OCI-LY7 (cell line): ENCODE measurements at places on chromosomes 6 and 20. TPM values are rescaled to one million over a fixed set of nuclear protein-coding genes. Genes with fewer than 3 reads are reported as not detected.

PRPF6 gene
- total RNA-seq, result 70.4 and 73.7 TPM in 2 replicates

UBE2C gene
- total RNA-seq, result 222 and 255 TPM in 2 replicates

DNA sequence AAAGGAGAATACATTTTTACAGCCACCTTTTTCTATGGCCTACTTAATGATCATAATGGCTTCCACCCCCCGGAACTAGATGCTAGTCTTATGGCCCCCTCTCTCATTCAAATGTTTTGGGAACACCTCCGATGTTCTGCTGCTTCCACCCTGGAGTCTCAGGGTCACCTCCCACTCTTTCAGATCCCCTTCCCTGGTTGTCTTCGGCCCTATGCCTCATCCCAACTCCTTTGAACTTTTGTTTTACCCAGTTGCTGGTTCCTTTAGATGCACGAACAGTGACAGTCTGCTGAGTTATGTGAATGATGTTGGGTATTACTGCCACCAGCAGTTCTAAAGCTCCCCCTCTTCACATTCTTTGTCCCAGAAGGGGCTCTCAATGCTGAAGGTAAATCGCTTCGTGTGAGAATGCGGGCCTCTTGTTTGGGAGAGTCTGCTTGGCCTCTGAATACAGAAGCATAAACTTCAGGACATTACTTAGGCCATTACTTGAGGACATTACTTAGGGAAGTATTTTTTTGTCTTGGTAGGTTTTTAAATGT is 309.1 kb downstream of the SOX4 start:
- no peak for DNase-seq

SLC24A3 gene
- total RNA-seq, result not detected in 2 replicates

DNA sequence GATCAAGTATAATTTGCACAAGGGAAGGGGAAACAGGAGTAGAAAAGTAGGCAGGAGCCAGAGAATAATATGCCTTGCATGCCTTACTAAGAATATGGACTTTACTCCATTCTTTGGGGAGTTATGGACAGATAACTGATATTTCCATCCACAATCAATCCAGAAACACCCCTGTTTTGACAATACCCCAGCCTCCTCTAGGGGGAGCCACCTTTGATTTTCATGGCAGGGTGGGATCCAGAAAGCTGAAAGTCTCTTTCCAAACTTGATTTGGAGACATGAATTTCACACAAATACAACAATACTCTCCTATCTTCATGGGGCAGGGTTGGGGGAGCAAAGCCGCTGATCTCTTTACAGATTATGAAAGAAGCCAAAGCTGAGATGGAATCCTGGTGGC is 404.1 kb downstream of the FOXA2 start:
- DNase-seq, result peak; percentile 1

MYCT1 gene
- total RNA-seq, result 2.9 and 3.5 TPM in 2 replicates

GRCh38 chr6:2216794-2217383 is 28.5 kb downstream of the GMDS start:
- no peak for DNase-seq

TGM2 gene
- 0.18 TPM in 1 of 2 replicates, not detected in the other for total RNA-seq

SLC17A9 gene
- 8.1 and 13.2 TPM in 2 replicates for total RNA-seq

ENPP1 gene
- total RNA-seq, result 0.34 and 0.39 TPM in 2 replicates

FLRT3 gene
- total RNA-seq, result not detected in 2 replicates

GRCh38 chr6:81772741-81773140 is 20.3 kb upstream of the TENT5A start:
- no peak for DNase-seq

GABRR1 gene
- total RNA-seq, result not detected in 2 replicates

DNA sequence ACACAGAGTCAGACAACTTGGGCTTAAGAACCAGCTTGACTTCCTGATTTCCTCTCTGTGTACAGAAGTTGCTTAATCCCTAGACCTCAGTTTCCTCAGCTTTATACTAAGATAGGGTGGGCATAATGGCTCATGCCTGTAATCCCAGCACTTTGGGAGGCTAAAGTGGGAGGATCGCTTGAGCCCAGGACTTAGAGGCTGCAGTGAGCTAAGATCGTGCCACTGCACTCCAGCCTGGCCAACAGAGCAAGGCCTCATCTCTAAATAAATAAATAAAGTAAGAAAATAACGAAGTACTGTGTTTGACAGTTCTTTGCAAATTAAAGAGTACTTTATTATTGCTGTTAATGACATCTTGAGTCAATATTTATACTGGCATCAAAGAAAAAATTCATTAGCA is 41.7 kb downstream of the CNKSR3 start:
- no peak for DNase-seq

DNA sequence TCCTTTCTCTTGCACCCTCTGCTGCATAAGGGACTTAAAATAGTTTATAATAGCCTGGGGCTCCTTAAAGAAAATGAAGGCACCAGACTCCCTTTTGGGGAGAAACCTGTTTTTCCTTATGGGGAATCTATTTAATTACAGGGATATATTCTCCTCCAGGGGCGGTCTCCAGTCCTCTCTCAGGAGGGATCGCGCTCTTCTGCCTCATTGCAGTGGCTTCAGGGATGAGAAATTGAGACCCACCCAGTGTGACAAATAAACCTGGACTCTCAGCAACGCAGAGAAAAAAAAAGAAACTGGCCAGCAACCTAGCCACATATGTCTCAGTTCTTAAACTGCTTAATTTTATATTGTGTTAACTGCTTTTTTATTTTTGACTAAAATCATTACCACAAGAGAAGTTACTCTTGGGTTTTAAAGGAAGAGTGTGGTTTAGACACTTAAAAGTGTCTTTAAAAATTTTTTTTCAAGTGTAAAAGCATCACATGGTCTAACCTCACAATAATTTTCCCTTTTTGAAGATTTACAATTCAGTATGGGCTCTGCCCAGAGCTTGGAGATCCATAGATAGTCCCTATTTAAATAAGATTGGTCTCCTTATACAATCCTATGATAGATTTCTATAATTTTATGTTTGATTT is 11.7 kb upstream of the GOPC start:
- DNase-seq, result no peak

MRPS18A gene
- 54.7 and 61.6 TPM in 2 replicates for total RNA-seq

- no peak for DNase-seq
Observed at GRCh38 chr6:3939964-3940363, 90.8 kb downstream of the FAM50B start.

- DNase-seq, result no peak
Observed at GRCh38 chr6:11497881-11498280, 39.7 kb upstream of the TMEM170B start.

HLA-DPA1 gene
- 253 and 256 TPM in 2 replicates for total RNA-seq

CYP24A1 gene
- total RNA-seq, result not detected in 2 replicates

DNA sequence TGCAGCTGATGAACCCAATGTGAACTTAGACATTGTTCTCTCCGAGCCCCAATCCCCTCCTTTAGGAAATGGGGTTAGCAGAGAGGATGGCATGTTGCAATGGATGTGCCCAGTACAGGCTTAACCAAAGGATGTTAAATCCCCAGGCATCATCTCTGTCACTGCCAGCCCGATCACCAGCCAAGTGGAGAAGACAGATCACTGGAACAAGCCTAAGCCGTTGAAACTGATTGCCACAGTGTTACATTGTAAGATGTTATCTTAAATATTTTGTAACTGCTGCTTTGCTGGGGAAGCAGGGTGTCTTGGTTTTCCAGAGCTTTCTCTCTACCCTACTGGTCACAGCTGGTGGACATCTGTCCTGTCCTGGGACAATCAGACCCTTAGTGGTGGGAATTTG is 783.4 kb upstream of the CHD6 start:
- no peak for DNase-seq

ENPP5 gene
- 1.6 and 2.4 TPM in 2 replicates for total RNA-seq

TMEM217 gene
- 0.34 TPM in 1 of 2 replicates, not detected in the other for total RNA-seq

- no peak for DNase-seq
Observed at GRCh38 chr6:18216411-18216810, 47.9 kb downstream of the DEK start.

- DNase-seq, result peak; percentile 38
Observed at GRCh38 chr20:50569864-50570836, 60.0 kb downstream of the PTPN1 start.

- DNase-seq, result no peak
Observed at GRCh38 chr20:33863440-33864323, 52.5 kb downstream of the CHMP4B start.

DNA sequence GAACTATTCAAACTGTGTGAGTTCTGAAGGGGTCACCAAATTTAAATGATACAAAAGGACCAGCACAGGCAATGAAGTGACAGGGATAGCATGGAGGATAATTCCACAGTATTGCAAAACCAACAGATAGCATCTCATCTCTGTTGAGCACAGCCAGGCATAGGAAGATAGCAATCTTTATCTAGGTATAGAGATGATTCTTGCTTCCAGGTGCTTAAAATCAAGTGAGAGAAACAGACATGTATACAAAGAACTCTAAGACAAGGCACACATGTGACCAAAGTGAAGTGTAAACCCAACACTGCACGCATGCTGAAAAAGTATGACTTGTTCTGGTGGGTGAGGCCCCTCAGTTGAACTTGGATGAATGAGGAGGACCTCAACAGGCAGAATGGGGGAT is 48.4 kb upstream of the ARMC2 start:
- no peak for DNase-seq

GRCh38 chr6:117483004-117483644 is 650 bp downstream of the DCBLD1 start:
- no peak for DNase-seq

HS3ST5 gene
- total RNA-seq, result not detected in 2 replicates

- peak; percentile 70 for DNase-seq
Observed at GRCh38 chr20:2742934-2743559, 50.5 kb downstream of the EBF4 start.

SLPI gene
- total RNA-seq, result not detected in 2 replicates

MMUT gene
- 16.7 and 17.2 TPM in 2 replicates for total RNA-seq

ECT2L gene
- total RNA-seq, result not detected in 2 replicates
